ENCODE measurements at places on chromosomes 6 and 20.

DNA sequence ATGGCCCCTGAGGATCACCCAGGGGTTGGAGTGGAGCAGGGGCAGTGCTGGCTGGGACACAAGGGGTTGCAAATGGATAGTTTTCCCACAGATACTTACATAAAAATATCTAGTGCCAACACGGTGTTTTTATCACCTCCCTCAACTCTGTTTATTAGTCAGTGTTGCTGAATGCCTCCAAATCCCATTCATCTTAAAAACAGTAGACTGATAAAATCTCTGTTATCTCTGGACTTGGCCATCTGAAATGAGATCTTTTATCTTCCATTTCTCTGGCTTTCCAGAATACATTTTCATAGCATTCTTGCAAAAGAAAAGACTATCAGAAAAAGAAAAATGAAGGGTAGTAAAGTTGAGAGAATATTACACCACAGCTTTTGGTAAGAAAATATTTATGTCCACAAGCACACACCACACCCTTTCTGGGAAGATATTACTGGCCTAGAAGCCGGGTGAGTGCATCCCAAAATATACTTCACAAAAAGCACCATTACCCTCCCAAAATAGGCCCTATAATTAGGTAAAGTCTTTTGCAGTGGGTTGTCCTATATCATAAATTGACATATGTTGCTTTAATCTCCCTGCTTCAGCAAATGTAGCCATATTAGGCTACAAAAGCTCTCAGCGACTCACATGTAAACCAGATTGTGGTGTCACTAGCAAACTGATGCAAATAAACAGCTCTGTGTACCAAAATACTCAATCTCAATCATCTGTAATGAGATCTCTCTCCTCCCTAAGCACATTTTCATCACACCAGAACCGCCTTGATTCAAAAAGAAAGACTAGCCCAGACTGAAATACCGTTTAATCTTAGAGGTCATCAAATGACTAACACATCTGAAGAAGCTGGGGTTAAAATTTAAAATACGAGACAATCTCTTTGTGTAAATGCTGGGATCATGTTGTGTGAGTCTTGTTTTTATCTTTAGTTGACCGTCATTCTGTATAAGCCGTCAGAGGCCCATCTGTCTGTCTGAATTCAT is 96.7 kb downstream of the FYN start:
- no peak for DNase-seq

- DNase-seq, result no peak
Measured at GRCh38 chr20:9130521-9130920, 61.6 kb downstream of the PLCB4 start.

DNA sequence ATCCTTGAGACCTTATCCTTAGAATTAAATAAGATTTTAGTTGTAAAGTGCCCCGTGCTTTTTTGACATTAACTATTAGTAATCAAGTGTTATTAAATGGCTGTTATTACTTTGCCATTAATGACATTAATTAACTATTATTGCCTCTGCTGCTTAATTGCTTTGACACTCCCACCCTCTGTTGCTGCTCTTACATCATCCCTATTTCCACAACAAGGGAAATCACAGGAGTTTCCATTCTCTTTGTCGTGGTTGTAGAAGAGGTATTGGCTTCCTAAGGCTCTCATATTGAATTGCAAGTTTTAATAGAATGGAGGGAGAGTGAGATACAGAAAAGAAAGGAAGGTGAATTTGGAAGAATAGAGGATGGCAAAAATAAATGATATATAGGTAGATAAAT is 545.8 kb downstream of the MMUT start:
- no peak for DNase-seq

GRCh38 chr6:167408235-167408869 is 83.5 kb downstream of the TTLL2 start:
- DNase-seq, result no peak

DNA sequence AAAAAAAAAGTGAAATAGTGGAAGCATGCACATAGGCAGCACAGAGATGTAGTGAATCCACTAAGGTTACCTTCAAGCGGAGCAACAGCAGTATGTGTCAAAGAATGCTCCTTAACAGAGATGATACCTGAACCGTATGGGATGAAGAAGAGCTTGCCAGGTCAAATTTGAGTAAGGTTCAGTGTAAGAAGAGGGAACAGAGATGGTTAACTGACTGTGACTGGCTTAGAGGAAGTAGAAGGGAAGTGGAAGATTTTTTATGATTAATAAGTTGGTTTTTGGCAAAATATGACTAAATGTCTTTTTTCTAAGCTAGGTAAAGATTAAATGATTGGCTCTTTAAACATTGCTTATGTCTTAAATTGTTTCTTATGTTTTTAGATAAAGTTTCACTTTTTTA is 52.6 kb upstream of the C20orf144 start:
- no peak for DNase-seq

DNA sequence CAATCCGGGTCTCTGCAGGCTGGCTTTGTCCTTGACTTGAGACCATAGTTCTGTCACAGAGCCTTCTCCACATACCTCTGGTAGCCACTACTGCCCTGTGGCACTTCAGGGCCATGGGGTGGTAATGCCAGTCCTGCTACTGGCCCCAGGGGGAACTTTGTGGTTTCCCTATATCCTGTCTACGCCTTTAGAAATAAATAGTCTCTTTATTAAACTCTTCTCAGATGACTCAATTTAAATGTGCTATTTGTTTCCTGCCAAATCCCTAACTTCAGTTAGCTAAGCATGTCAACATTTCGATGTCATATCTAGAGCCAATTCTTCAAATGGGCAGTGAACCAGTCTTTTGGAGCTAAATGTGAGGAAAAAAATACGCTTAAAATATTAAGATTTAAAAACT is 60.1 kb downstream of the SEL1L2 start:
- no peak for DNase-seq

Measured in BE2C (cell line).